ENCODE measurements at places on chromosomes 2 and 18. TPM values are rescaled to one million over a fixed set of nuclear protein-coding genes. Genes with fewer than 3 reads are reported as not detected.

EPB41L3 gene
- total RNA-seq, result 140 TPM

PSMA8 gene
- total RNA-seq, result not detected

GLS gene
- total RNA-seq, result 172 TPM

SULT1C4 gene
- total RNA-seq, result 0.15 TPM

RTKN gene
- total RNA-seq, result 62.5 TPM

FEV gene
- not detected for total RNA-seq

ST8SIA3 gene
- not detected for total RNA-seq

CACNB4 gene
- total RNA-seq, result 0.67 TPM

TNFAIP6 gene
- 66.1 TPM for total RNA-seq

STPG4 gene
- 0.36 TPM for total RNA-seq

SERPINB8 gene
- total RNA-seq, result 20.1 TPM

RTP5 gene
- not detected for total RNA-seq

NLRC4 gene
- not detected for total RNA-seq

MPP4 gene
- 0.33 TPM for total RNA-seq

DCDC2C gene
- total RNA-seq, result not detected

CDH2 gene
- 12.5 TPM for total RNA-seq

LRP2 gene
- 0.36 TPM for total RNA-seq

ALPI gene
- total RNA-seq, result not detected

CABLES1 gene
- 137 TPM for total RNA-seq

DSG4 gene
- total RNA-seq, result not detected

PRSS56 gene
- total RNA-seq, result under 0.01 TPM

GPR155 gene
- 30.3 TPM for total RNA-seq

PPP1R1C gene
- 0.31 TPM for total RNA-seq

CNGA3 gene
- total RNA-seq, result not detected

MAPRE2 gene
- total RNA-seq, result 37.2 TPM

SERPINB12 gene
- not detected for total RNA-seq

IL36G gene
- not detected for total RNA-seq

CD8B gene
- not detected for total RNA-seq

ALPG gene
- total RNA-seq, result not detected

SOX11 gene
- total RNA-seq, result under 0.01 TPM

CHRND gene
- total RNA-seq, result 0.36 TPM

ANO7 gene
- total RNA-seq, result 0.46 TPM

TDRD15 gene
- not detected for total RNA-seq

GNAL gene
- total RNA-seq, result 69.3 TPM

OTOS gene
- total RNA-seq, result not detected

SPP2 gene
- total RNA-seq, result not detected

ASXL3 gene
- not detected for total RNA-seq

ING5 gene
- 19.6 TPM for total RNA-seq

POTEF gene
- total RNA-seq, result not detected

LBH gene
- total RNA-seq, result 20.3 TPM

SCYGR1 gene
- not detected for total RNA-seq

KATNAL2 gene
- total RNA-seq, result 4.0 TPM

C2orf66 gene
- under 0.01 TPM for total RNA-seq
